ENCODE measurements at places on chromosomes 11 and 22.
A peak's percentile ranks its signal among the peaks of the same experiment; 100 is the strongest.

- no peak for DNase-seq
Measured at GRCh38 chr11:57303280-57303989, 21.3 kb downstream of the TNKS1BP1 start.

- no peak for DNase-seq
Measured at GRCh38 chr11:47599902-47600301, 5.7 kb upstream of the C1QTNF4 start.

GRCh38 chr11:88297863-88298262, 39.7 kb downstream of the CTSC start:
- no peak for DNase-seq

DNA sequence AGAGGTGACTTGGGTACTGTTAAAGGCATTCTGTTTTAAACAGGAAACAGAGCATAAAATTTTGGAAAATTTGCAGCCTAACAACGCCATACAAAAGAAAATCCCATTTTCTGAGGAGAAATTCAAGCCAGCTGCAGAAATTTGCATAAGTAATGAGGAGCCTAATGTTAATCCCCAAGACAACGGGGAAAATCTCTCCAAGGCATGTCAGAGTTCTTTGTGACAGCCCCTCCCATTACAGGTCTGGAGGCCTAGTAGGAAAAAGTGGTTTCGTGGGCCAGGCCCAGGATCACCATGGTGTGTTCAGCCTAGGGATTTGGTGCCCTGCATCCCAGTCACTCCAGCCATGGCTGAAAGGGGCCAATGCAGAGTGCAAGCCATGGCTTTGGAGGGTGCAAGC, 1333.1 kb upstream of the TENM4 start:
- peak; percentile 45 for DNase-seq

DNA sequence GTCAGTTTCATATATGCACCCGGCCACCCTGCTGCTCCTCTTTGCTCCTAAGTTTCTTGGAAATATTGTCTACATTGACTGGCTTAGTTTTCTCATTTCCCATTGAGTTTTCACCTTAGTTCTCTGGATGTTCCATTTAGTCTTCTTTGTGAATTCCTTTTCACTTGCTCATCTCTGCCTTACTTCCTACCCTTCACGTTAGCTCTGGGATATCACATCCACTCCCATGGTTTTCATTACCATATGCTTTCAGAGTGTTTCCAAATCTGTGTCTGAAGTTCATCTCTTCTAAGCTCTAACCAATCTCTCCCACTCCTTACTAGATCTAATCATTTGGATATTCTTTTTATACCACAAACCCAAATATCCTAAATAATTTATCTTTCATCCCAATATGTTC, 226.4 kb downstream of the FAM76B start:
- DNase-seq: no peak

DNA sequence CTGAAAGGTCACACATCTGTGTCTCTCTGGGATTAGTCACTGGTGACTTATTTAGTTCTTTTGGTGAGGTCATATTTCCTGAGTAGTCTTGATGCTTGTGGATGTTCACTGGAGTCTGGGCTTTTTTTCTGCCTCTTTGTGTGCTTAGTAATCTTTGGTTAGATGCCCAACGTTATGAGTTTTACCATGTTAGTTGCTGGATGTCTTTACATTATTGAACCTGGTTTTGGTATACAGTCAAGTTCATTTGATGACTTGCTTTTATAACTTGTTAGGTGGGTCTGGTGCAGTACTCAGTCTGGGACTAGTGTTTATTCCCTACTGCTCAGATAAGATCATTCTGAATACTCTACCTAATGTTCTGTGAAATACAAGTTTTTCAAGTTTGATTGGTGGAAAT, 26.2 kb upstream of the SLC37A2 start:
- DNase-seq: no peak

GRCh38 chr11:82989628-82990404, 81.9 kb downstream of the RAB30 start:
- no peak for DNase-seq

GRCh38 chr11:126181939-126182730, 29.3 kb downstream of the RPUSD4 start:
- DNase-seq: no peak

DNA sequence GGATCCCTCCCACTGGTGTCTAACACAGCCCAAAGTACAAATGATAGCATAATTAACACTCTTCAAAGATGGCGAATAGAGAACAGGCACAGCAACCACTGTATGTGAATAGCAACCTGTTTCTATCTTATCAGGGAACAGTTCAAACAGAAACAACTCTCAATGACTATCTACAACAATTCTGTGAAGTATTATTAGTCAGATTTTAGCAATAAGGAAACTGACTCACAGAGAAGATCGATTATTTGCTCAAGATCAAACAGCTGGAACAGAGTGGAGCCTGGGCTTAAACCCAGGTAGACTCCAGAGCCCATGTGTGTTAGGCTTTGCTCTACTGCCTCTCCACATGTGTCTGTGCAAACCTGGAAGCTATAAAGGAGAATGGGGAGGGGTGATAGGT, 88.7 kb downstream of the C11orf58 start:
- DNase-seq: no peak

- peak; percentile 40 for DNase-seq
Measured at GRCh38 chr11:10770626-10771254, 19.7 kb downstream of the CTR9 start.

- DNase-seq: no peak
Measured at GRCh38 chr22:36894266-36894665, 19.2 kb upstream of the CSF2RB start.

DNA sequence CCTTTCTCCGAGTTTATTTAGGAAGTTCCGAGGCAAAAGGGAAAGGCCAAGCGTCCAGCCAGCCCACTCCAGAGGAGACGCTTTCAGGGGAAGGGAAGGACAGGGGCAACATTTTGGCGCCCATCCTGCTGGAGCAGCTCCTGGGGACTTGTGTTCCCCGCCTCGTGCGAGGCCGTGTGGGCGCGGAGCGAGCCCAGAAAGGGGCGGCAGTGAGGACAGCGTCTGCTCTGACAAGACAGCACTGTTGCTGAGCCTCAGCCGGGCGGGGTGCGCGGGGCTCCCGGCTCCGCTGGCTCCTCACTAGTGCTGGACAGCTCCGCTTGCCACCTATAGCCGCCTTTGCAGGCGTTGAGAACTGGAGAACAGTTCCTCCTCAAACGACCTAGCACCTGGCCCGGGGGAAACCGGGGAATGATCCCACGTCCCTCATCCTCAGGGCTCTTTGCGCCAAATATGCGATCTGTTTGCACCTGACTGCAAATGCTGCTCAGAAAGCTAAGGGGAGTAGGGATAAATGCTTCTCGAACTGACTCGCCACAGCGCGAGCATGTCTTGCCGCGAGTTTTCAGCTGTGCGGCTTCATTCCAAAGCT, 722 bp upstream of the GUCY1A2 start:
- no peak for DNase-seq

All from putamen (tissue), 1 donor.